ENCODE measurements at places on chromosomes 1 and 21.
A peak's percentile ranks its signal among the peaks of the same experiment; 100 is the strongest.

DNA sequence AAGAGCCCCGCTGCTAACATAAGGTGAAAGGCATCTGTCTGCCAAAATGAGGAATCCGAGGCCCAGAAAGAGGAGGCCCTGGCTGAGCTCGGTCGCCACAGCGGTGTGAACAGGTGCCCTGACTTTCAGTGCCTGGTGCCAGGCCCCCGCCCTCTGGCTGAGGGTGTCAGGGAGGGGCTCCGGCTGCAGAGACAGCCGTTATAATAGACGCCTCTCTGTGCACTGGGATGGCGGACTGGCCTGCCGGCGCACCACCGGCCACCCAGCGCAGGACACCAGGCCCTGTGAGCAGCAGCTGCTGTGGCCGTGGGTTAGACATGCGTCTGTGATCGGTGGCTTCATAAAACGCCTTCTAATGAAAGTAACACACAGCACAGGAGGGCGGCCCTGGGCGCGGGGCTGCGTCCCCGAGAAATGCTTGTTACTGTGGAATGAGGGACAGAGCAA is 51.4 kb upstream of the ACTRT2 start:
- no peak for DNase-seq

- no peak for DNase-seq
These were observed 58.3 kb downstream of the RGS5 start for GRCh38 chr1:163144418-163144817.

- DNase-seq, result no peak
These were observed 62.4 kb upstream of the DIRAS3 start for GRCh38 chr1:68112835-68113243.

DNA sequence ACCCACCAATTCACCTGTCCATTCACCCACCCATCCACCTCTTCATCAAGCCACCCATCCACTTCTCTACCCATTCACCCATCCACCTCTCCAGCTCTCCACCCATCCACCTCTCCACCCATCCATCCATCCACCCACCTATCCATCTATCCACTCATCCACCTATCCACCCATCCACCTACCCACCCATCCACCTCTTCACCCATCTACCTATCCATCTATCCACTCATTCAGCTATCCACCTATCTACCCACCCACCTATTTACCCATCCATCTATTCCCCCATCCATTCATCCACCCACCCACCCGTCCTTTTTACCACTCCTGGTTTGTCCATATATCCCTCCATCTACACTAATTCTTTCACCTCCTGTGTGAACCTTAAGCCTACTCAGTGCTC is 105.7 kb downstream of the ACTL8 start:
- DNase-seq, result no peak

DNA sequence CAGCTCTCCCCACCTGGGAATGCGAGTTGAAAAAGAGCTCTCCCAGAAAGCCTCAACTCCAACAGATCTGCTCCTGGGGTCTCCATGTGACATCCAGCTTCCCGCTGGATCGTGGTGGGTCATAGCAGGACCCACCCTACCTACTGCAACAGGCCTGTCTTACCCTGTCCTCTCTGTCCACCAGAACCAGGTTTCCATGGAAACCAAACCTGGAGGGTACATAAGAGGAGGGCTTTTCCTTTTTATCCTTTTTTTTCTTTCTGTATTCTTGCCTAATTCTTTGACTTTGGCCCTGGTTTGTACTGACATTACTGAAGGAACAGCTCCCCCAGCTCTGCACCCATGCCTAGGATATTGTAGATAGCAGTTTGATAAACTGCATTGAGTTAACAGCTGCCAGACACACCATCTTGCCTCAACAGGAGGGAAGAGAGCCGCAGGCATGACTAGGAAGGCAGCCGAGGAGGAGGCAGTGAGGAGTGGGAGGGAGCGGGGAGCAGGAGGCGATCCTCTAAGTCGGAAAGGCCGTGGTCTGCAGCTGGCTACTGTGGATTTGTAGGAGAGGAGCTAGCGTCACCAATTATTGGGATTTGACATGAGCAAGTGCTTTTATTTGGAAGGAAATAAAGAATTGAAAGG is 9.7 kb upstream of the FMOD start:
- no peak for DNase-seq

DNA sequence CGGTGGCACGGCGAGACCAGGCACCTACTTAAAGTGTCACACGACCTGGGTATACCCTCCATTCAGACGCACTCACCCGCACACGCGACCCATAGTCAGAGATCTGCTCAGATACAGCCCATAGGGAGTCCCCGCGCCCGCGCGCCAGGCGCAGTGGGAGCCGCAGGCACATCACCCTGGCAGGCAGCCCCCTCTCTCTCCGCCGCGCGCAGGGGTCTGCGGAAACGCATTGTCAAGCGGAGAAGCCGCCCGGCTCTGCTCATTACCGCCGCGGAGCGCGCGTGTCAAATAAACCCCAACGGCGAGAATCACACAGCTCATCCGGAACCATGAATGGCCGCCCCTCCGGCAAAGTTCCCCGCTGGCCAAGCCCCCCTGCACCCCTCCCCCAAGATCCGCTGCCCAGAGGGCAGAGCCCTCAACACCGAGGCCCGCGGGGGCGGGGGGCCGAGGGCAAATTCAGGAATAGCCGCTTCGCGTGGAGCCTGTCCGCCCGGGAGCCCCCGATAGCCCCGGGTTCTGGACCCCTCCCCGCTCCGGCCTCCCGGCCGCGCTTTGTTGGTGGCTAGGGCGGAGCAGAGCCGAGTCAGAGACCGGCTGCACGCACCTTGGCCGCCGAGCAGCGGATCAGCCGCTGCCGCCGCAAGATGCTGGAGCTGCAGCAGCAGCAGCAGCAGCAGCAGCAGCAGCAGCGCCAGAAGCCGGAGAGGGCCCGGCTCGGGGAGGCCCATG is 522 bp downstream of the LRP8 start:
- peak; percentile 21 for DNase-seq

Measured in activated naive CD4-positive, alpha-beta T cell (primary cell).